Naive thymus-derived CD8-positive, alpha-beta T cell (primary cell): ENCODE measurements at places on chromosomes 4 and X. TPM values are rescaled to one million over a fixed set of nuclear protein-coding genes. Genes with fewer than 3 reads are reported as not detected.

GRCh38 chrX:7638078-7638710, 204.8 kb upstream of the VCX start:
- no peak for DNase-seq

Gene RTL9
- not detected for total RNA-seq

Gene IBSP
- not detected for total RNA-seq

Gene TLR2
- total RNA-seq, result 2.7 TPM

Gene POLN
- 3.8 TPM for total RNA-seq

Gene DGAT2L6
- total RNA-seq, result not detected
